Progenitor cell of endocrine pancreas (in vitro differentiated cells): ENCODE measurements at places on chromosomes 3 and 15. TPM values are rescaled to one million over a fixed set of nuclear protein-coding genes. Genes with fewer than 3 reads are reported as not detected.

DNA sequence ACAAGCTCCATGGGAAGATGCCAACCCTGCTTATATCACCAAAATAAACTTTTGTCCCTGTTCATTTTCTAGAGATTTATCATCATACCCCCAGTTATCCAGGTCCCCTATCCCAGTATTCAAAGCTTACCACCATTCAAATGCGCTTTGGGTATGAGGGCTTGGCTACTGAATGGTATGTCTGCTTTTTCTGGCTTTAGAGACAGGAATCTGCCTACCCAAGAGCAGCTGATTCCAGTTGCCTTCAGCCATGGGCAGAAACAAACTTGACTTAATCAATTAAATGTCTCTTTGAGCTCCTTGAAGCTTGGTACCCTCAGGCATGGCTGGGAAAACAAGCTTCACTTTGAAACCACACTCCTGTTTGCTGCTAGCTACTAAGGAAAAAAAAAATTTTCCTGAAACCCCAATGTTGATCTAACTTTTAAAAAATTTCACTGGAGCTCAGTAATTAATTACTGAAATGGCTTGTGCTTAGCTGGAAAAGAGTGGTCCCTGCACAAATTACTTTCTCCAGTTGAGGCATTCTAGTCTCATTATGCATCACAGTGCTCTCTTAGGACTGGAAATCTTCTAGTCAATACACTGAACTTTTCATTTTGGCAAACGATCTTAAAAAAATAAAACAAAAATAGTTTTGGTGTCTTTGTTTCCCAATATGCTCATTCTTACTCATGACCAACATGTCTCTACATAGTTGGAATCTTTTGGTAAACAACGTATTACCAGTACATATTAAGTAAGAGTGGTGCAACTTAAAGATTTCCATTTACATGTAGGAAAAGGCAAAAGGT lies 242.8 kb downstream of the DTWD1 start:
- DNase-seq: no peak
- H3K27ac ChIP-seq: no peak overlapping the region
- no peak overlapping the region for H3K4me3 ChIP-seq
- no peaks in the 10 kb centered on the region for H3K27me3 ChIP-seq
- H3K4me1 ChIP-seq: no peaks in the 10 kb centered on the region
- no peaks in the 10 kb centered on the region for H3K36me3 ChIP-seq

DNA sequence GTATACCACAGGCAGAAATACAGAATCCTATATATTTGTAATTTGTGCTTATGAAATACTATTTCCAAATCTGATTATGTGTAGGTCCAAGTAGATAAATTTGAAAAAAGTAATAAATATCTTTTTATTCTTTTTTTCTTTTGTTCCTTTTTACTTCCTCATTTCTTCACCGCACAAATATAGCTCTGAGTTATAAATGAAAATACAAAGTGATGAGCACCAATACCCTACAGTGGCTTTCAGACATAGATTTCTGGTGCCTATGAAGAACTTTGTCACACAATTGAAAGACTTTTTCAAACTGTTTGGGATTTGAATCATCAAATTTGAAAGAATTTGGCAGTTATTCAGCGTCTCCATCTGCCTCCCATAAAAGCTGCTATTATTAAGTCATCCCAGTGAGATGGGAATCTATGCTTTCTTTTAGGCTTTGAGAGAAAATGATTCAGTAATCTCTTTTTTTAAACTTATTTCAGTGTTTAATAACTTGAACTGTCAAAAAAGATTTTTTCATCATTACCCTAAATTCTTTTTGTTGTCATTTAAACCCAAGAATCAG lies 363.6 kb upstream of the GOLIM4 start:
- no peak for DNase-seq
- no peaks in the 10 kb centered on the region for H3K27me3 ChIP-seq
- no peak overlapping the region for H3K27ac ChIP-seq
- H3K36me3 ChIP-seq: peaks cover 13% of the 10 kb centered on the region
- peaks cover 1% of the 10 kb centered on the region for H3K4me1 ChIP-seq

DNA sequence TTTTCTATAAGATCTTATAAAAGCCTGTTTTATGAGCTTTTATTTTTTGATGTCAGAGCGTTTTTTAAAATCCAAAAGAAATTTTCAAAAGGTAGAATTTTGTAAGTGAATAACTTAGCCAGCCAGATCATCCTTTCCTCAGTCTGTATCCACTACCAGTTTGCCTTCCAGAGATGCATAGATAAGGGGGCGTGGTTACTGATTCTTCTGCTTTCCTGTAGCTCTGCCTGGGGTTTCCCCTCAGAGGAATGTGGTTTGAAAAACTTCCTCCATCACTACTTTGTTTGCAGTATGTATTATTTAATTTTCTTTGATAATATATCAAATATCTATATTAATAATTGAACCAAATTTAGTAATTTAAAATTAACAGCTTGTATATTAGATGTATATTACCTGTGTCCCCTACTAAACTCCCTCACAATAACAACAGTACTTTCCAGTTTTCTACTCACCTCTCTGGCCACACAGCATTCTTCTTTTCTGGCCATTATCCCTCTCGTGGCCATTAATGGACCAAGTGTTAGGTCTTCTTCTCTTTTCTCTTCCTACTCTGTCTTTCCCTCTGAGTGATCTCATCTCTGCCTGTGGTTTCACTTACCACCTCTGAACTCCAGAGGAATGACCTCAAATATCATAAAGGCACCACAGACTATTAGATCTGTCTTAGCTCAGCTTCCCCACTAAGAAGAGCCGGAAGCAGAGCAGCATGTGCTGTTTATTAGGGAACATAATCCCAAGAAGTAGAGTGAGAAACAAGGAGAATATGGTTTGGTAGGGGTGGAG lies 239.7 kb downstream of the UBE2E2 start:
- DNase-seq: no peak
- H3K4me3 ChIP-seq: no peak overlapping the region
- H3K36me3 ChIP-seq: no peaks in the 10 kb centered on the region

GRCh38 chr15:69758810-69759790 lies 306.5 kb downstream of the RPLP1 start:
- peaks cover 69% of the 10 kb centered on the region for H3K27me3 ChIP-seq
- H3K4me1 ChIP-seq: no peaks in the 10 kb centered on the region
- H3K4me3 ChIP-seq: no peak overlapping the region
- H3K27ac ChIP-seq: no peak overlapping the region
- no peak for DNase-seq
- H3K36me3 ChIP-seq: no peaks in the 10 kb centered on the region

- no peaks in the 10 kb centered on the region for H3K27me3 ChIP-seq
- no peaks in the 10 kb centered on the region for H3K36me3 ChIP-seq
- H3K4me3 ChIP-seq: no peak overlapping the region
- no peak overlapping the region for H3K27ac ChIP-seq
- no peaks in the 10 kb centered on the region for H3K4me1 ChIP-seq
These were observed 328.9 kb upstream of the RBMS3 start for GRCh38 chr3:28951772-28952556.

The LRRC2 gene
- total RNA-seq: not detected in 2 replicates

The FOXL2 gene
- 0.09 and 0.12 TPM in 2 replicates for total RNA-seq

The DPH6 gene
- 11.4 and 23.0 TPM in 2 replicates for total RNA-seq

The KLF15 gene
- 16.4 and 17.7 TPM in 2 replicates for total RNA-seq
